Stimulated activated CD4-positive, alpha-beta T cell treated with anti-CD3 and anti-CD28 coated beads, Interleukin-1b, Interleukin-23, amount 100 ng/mL, for 1 hour (primary cell): ENCODE measurements at places on chromosomes 2 and 18.

DNA sequence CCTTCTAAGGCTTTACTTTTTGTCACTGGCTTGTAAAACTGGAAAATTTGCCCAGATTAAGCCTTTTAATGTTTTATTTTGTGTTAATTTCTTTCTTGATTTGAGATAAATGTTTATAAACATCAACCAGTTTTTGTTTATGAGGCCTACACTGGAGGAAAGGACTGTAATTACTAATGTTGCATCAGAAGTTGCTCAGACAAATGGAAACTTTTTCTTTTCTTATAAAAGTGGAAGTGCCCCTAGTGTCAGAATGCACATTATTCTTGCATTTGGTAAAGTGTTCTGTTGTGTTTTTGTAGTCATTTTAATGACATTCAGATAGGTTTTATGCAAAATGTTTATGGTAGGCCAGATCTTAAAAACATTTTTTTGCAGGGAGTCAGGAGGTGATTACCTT, 25.3 kb downstream of the LCLAT1 start:
- DNase-seq, result no peak

- no peak for DNase-seq
Measured at GRCh38 chr18:36188916-36189315, 1.6 kb downstream of the MOCOS start.

- DNase-seq, result no peak
Measured at GRCh38 chr2:160906878-160907277, 253.3 kb upstream of the TANK start.

- DNase-seq, result no peak
Measured at GRCh38 chr2:8462899-8463648, 218.8 kb upstream of the ID2 start.

GRCh38 chr2:218781691-218782527, at the start of gene CYP27A1:
TSS of gene CYP27A1 (plus strand) at chr2:218782147. CDS start at chr2:218782183, 36 bp downstream.
- no peak for DNase-seq

DNA sequence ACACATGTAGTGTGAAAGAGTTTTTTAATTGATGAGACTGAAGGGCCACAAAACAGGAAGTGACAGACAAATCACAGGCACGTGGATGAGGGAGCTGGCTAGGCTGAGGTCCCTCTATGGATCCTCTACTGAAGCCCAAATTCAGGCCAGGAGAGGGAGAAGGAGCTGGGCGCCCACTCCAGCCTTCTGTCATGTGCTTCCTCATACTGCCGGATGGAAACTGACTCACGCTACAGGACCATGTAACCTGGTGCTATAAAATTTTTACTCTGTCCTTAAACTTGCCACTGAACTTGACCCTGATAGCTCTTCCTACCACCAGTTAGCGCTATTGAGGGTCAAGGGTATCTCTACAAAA, 31.3 kb downstream of the PSTPIP2 start:
- no peak for DNase-seq

GRCh38 chr2:238285653-238286082, 2.7 kb downstream of the PER2 start:
- DNase-seq, result no peak

DNA sequence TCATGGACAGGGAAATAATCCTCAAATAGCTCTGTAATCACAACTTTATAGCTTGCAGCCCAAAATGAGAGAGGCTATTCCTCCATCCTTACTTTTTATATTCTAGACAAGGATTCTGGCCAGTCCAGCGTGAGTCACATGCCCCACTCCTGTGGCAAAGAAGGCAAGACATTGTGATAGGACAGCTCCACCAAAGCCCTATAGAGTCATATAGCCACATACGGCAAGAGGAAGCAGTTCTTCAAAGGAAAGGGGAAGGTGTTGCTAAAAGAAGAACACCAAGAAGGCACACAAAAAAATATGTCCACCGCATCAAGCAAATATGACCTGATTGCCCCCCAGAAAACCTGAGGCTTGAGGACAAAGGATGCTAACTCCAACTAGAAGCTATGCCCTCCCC, 3.4 kb upstream of the GFPT1 start:
- no peak for DNase-seq

- no peak for DNase-seq
Measured at GRCh38 chr2:176399074-176399598, 129.9 kb downstream of the MTX2 start.

DNA sequence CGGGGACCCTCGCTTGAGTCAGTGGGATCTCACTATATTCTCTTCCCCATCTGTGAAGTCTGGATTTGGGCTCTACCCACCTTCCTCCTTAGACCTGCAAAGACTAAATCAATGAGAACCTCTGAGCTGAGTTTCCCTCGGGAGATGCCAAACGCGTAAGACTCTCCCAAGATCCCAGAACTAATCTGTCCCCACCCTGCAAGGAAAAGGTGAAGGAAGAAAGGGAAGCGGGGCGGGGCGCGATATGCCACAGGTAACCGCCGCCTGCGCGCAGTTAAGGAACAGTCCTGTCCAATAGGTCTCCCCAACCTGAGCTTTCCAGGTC, 780 bp downstream of the SRD5A2 start:
- no peak for DNase-seq

DNA sequence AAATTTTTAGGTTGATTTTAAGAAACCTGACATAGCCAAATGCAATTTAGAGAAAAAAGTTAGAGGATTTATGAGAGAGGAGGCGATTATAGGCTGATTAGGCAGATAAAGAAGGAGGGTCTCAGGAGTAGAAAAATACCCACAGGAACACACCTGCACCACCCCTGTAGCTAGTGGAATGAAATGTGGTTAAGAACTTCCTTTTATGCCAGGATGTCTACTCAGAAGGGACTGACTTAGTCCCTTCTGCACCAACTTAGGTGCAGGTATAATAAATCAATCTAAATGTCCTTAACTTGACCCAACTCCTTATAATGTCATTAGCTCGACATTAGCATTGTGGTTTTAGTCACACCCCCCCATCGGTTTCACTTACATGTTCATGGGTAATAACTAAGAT, 1274.5 kb upstream of the TMEFF2 start:
- no peak for DNase-seq

DNA sequence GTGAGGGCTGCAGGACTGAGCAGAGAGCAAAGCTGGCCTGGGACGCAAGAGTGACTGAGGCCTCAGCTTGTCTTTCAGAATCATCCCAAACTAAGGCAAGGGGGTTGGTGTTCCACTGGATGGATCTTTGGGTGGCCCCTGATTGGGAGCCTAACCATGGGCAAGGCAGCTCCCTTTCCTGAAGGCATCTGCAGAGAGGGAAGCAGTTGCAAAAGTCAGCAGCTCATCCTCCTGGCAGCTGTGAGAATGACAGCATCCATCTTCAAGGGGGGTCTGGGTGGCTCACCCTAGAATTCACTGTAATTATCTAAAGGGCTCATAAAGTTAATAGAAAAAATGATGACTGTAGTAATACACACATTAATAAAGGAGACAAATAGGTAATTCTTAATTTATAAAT, 46.5 kb upstream of the RAB31 start:
- no peak for DNase-seq

- no peak for DNase-seq
Measured at GRCh38 chr18:37467002-37467662, 98.5 kb downstream of the CELF4 start.

DNA sequence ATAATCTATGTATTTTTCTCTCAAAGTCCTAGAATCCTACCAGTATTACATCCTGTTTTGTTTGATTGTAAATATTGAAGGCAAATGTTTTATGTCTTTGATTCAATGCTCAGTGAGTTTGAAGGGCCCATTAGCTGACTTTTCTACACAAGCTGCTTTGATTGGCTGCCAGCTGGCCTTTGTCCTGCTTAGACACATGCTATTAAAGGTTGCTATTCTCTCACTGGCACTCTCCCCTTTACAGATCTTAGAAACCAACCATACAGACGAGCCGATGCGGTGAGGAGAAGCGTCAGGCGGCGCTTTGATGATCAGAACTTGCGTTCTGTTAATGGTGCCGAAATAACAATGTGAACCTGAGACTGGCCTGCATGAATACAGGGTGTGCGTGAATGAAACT, 69.7 kb downstream of the PRPF40A start:
- no peak for DNase-seq

- no peak for DNase-seq
Measured at GRCh38 chr2:205869439-205869838, 187.1 kb downstream of the NRP2 start.

DNA sequence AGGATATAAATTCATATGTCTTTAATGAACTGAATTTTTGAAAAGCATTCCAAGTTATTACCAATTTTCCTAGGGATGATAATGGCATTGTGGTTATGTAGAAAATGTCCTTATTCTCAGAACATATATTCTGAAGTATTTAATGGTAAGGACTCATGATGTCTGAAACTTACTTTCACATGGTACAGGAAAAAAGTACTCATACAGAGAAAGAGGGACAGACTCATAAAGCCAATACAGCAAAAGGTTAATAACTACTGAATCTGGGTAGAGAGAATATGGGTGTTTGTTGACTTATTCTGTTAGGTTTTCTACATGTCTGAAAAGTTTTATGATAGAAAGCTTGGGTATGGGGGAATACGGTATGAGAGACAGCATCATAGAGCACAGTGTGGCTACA, 84.3 kb upstream of the SERTAD2 start:
- DNase-seq, result no peak

- no peak for DNase-seq
Measured at GRCh38 chr2:25402477-25402876, 60.8 kb upstream of the DNMT3A start.

DNA sequence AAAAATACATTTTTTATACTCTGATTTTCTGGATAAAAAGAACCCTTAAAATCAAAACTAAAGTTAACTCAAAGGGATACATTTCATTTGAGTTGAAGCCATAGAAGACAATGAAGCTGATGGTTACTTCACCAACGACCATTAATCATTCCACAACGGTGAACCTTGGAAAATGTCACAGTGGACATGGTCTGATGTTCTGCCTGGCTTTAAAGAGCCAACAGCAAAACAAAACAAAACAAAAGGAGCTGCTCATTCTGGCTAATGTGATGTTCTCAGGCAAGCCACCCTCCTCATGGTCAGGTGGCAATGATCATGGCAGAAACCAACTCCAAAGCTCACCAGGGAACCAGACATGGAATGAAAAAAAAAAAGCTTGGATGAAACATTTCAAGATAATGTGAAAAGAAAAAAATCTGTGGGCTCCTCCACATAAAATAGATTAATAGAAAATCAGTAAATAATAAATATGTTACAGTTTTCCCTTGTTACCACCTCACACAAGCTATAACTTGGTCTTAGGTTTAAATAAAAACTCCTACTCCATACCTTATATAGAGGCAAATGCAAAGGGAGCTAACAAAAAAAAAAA, 90.1 kb upstream of the SERTAD2 start:
- DNase-seq, result no peak

- no peak for DNase-seq
Measured at GRCh38 chr2:160085662-160086061, 23.2 kb upstream of the PLA2R1 start.

GRCh38 chr2:116716444-116716843, 1098.0 kb upstream of the DDX18 start:
- DNase-seq, result no peak

GRCh38 chr2:5253263-5253662, 438.9 kb upstream of the SOX11 start:
- DNase-seq, result no peak

DNA sequence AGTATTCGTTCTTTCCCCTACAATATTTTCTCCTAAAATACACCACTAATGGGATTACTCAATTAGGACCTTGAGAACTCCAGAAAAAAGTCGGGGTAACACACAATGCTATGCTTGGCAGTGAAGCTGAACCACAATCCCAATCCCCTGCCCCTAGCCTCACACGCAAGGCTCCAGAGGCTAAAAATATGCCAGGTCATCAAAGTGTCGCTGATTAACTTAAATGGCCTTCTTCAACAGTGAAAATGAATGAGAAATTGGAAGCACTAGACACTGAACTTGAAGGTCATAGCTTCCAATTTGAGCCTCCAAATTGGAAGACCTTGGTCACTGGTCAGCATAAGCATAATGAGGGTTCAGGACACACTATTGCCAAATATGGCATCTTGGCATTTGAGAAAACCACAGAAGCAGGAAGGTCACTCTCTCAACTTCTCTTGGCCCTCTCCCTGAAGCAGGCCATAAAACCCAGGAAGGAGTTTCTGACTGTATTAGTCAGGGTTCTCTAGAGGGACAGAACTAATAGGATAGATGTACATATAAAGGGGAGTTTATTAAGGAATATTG, 86.0 kb upstream of the SATB2 start:
- no peak for DNase-seq

GRCh38 chr2:174957050-174957449, 48.1 kb downstream of the CHN1 start:
- no peak for DNase-seq

DNA sequence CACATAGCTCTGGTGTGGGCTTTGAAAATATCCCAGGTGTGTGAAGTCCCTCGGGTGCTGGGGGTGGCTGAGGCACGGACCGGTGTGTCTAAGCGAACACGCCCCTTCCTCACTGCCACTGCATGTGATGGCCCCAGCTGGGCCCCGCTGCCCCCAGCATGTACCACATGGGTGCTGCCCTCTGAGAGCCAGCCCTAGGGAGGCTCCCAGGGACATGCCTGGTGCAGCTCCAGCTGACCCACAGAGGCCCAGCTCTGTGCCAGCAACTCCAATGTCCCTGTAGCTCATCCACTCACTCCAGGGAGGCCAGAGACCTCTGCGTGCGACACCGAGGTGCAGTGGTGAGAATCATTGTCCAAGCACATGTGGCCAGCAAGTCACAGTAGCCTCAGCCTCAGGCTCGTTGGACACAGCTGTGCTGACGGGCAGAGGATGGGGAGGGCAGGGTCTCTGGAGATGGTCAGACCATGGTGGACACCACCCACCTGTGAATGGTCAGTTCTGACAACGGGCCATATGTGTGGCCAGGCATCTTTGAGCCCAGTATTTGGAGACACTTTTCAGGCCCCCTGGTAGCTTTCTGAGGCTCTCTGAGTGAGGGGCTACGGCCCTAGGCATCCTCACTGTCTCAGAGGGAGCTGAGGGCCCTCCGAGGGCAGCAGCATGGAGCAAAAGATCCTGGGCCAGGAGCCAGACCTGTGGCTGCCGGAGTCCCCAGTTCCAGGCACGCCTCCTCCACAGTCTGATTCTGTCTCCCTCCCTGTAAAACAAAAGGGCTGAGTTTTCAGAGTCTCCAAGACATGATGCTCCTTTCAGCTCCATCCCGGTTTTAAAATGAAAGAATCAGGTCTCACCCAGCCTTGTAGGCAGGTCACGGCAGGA, 220.7 kb downstream of the NDUFA10 start:
- DNase-seq, result no peak

- no peak for DNase-seq
Measured at GRCh38 chr2:197838036-197838435, 33.6 kb downstream of the PLCL1 start.

DNA sequence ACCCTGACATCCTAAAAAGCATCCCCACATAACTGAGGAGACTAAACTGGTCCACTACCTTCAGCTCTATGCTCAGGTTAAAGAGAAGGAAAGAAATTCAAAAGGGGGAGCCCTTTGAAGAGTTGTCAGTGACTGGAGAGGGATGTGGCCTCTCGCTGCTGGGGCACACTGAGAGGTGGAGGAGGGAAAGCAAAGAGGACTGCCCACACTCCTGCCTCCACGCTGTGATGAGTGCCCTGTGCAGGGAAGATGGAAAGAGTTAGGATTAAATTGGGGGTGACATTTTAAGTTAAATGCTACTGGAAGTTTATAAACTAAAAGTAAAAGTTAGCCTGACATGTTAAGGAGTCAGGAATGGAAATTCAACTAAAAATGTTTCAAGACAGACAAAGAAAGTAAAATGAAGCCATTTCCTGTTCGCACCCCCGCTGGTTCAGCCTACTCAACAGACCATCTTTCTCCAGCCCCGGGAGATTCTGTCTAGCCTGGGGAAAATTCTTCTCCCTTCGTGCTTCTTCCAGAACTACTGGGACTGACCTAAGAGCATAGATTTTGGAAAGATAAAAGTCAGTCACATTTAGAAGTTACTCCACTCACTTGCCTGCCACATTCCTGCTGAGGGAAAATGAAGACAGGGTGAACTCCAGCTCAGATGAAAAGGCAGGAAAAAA, 17.8 kb upstream of the INO80C start:
- DNase-seq, result no peak
